AG09319 (cell line): ENCODE measurements at places on chromosomes 2 and 18.

GRCh38 chr2:232483311-232483922, 4.2 kb downstream of the ECEL1 start:
- DNase-seq: no peak

GRCh38 chr18:59029663-59030429, 109.8 kb upstream of the SEC11C start:
- DNase-seq: no peak

- DNase-seq: no peak
These were observed 80.7 kb upstream of the DAPL1 start for GRCh38 chr2:158714420-158714819.

- DNase-seq: no peak
These were observed 50.5 kb upstream of the CREB1 start for GRCh38 chr2:207479198-207479785.

GRCh38 chr2:170651624-170652325, 63.4 kb upstream of the SP5 start:
- no peak for DNase-seq

DNA sequence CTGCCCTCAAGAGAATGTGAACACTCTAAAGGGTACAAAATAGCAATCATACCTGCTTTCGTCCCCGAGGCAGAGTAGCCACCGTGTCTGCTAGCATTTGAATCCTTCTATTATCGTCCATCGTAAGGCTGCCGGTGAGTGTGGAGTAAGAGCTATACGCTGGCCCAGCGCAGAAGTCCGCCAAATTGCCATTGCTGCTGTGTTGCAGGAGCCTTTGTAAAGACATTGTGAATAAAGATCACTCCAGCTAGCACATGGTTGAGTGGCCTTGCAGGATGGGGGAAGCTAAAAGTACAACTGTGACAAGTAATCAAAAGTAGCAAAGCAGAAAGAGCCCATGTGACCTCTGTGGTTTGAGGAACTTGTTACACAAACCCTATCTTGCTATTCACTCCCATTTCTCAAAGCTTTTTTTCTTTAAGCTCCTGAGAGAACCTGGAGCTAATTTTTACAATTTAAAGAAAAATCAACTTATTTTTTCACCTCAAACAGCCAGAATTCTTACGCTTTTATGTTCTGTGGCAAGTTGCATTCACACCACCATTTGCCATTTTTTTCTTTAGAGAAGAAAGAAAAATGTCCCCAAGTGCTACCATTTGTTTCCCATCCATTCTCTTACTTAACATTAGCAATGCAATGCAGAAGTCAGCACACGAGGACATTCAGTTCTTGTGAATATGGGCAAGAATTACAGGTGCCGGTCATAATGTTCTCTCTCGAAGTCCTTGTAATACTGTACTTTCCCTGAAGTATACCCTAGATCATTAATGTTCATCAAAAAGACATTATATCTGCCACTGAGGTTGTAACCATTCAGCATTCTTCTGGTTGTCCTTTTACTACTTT, at the start of gene CYTIP:
Gene CYTIP, minus strand, starts transcription at position 295 of the 846 bp plus-strand sequence. Its CDS starts 69 bp downstream, at position 226.
- no peak for DNase-seq

DNA sequence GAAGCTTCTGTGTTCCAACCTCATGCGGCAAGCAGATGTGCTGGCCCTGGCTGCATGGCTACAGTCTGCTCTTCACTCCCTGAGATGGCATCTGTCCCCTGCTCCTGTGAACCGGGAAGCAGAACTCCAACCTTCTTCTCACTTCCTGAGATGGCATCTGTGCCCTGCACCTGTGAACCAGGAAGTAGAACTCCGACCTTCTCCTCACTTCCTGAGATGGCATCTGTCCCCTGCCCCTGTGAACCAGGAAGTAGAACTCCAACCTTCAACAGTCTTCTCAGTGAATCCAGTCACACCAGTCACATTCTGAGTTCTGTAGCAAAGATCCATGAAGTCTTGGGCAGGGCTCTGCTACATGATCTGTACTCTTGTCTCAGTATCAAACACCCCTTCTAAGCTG, 887.2 kb upstream of the KLHL29 start:
- no peak for DNase-seq
